Activated CD8-positive, alpha-beta T cell treated with anti-CD3 and anti-CD28 coated beads, Interleukin-2, amount 10 ng/mL, durations not matched to agents 7 days and 5 days (primary cell): ENCODE measurements at places on chromosomes 1 and 21.

DNA sequence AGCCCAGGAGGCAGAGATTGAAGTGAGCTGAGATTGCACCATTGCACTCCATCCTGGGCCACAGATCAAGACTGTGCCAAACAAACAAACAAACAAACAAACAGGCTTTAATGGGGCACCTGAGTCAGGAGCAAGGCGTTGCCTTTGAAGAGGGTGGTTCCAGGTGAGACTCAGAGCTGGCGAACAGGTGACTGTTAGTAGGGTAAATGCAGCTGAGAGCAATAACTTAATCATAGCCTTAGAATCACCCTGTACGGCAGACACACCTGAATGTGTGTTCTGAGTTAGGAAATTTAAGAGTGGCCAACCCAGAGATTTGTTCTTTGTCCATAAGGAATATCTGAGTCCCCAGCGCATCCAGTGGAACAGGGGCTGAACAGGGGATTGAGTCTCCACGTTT lies 440.4 kb downstream of the RPS6KC1 start:
- no peak for DNase-seq

- DNase-seq = no peak
These were observed 428.4 kb downstream of the BRINP3 start for GRCh38 chr1:190049314-190049713.

- DNase-seq = no peak
These were observed 14.4 kb upstream of the TOMM20 start for GRCh38 chr1:235142991-235143390.

DNA sequence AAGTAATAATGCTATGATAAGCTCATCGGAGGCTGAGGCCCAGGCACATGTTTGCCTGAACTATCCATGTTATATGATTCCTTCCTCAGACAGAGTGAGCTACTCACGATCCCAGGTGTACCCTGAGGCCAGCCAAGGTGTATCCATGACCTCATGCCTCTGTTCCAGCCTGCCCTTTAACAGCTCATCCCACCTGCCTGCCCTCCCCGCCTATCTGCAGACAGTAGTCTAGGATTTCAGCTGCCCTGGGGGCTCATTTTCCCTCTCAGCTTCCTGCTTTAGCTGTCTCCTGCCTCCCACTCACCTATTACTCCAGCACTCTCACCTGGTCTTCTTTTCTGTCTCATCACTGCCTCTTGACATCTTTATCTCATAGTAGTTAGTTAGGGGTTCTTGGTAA lies 1.9 kb upstream of the IL24 start:
- no peak for DNase-seq
